ENCODE measurements at places on chromosomes 3 and 15.

- no peak for DNase-seq
These were observed 108.8 kb downstream of the NTRK3 start for GRCh38 chr15:88147760-88148159.

GRCh38 chr3:55604402-55604801 is 117.3 kb upstream of the WNT5A start:
- DNase-seq: no peak

GRCh38 chr3:130700541-130700940 is 46.1 kb downstream of the PIK3R4 start:
- DNase-seq: no peak

DNA sequence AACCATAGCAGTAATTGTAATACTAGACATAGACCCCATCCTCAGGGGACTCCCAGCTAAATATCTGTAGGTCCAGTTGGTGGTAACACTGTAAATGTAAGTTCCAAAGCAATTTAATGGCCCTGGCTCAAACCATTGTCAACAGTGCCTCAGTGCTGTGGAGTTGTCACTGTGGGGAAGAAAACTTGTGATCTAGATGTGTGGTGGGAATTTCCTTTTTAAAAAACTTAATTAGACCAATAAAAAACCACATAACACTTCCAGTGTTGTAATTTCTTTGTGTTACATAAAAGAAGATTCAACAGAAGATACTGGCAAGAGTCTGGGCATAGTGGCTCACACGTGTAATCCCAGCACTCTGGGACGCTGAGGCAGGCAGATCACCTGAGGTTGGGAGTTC is 138.6 kb upstream of the UMPS start:
- no peak for DNase-seq

GRCh38 chr3:33868309-33868708 is 69.9 kb downstream of the PDCD6IP start:
- no peak for DNase-seq

DNA sequence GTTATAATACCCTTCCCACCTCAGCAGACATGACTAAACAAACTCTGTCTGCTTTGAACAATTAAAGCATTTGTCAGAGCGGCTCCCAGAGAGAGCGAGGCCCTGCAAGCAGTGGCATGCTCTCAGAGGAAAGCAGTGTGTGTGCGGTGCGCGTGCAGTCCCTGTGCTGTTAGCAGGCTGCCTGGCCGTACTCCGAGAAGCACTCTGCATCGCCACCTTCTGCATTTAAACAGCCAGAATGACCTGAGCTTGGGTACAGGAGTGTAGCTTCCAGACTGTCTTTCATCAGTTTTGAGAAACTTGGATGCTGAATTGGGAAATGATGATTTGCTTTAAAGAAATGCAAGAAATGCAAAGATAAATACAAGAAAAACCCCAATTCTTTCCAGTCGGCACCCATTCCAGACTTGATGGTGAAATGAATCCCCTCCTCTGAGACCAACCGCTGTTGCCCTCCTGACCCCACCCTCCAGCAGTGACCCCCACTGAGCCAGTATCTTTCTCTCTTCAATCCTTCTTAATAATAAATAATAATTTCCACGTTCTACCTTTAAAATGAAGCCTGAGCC is 113.5 kb downstream of the VGLL4 start:
- DNase-seq: no peak

DNA sequence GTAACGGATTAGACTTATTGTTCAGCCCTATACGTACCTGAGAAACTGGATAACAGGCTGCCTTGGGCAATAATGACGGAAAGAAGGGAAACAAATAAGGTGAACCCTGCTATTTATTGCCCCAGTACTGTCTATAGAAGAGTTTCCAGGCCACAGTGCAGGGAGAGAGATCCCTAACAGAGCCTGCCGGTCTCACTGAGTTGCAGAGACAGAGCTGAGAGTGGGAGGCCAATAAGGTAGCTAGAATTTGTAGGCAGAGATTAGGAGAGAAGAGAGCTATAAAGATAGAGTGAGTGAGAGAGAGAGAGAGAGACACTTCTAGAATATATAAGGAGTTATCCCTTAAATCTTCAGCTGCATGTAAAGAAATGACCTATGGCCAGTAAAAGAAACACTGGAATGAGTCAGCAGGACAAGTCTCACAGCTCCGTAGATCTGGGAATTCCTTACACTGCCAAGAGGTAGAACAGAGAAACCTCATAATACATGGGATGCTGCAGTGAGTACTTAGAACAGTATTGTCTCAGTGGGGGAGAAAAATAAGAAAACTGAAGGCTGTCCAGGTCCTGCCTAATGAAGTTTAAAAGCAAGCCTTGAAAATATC is 51.8 kb downstream of the ST3GAL6 start:
- DNase-seq: no peak

- no peak for DNase-seq
These were observed 41.0 kb downstream of the RAB11A start for GRCh38 chr15:65910341-65910740.

DNA sequence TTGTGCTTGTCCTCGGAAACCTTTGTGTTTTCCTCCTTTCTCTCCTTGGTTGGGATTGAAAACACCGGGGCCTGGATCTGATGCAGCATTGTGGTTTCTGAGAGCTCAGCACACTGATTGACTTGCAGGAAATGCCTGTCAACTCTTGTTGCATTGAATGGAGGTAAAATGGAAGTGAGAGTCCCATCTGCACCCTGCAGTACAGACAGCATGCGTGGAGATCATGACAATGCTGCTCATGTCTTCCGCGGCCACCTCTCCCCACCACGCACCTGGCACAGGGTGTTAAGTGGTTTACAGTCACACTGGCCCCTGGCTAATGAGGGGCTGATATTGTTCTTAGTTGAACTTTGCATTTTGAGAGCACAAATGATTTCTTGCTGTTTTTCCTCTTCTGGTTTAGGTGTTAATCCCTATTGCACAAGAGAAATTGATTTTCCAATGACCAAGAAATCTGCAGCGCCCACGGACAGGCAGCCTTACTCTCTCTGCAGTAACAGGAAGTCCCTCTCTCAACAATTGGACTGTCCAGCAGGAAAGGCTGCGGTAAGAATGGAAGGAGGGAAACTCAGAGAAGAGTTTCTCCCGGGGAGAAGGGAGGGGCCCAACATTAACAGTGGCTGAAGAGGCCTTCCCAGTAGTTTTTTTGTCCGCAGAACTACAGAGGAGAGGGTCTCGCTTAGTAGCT is 58.5 kb downstream of the STARD5 start:
- no peak for DNase-seq

- DNase-seq: no peak
These were observed 4.1 kb downstream of the MINAR1 start for GRCh38 chr15:79436037-79436780.

- DNase-seq: no peak
These were observed 97.7 kb upstream of the P2RY1 start for GRCh38 chr3:152737021-152737908.

DNA sequence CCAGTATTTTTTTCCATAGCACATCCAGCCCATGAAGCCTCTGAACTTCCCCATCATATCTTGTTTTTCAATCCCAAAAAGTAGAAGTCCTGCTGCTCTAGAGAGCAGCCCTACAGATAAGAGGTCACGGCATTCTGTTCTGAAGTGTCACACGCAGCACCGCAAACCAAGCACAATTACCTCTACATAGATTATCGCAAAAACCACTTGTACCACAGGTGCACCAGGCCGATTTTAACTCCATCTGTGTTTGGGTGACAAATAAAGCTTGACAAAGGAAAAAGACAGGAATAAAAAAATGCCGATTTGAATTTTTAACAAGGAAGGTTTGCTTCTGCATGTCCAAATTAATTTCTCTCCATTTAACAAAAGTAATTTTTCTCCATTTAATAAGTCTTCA is 113.7 kb downstream of the MYO5A start:
- DNase-seq: no peak

- no peak for DNase-seq
These were observed 303.5 kb upstream of the TPM1 start for GRCh38 chr15:62739082-62739481.

DNA sequence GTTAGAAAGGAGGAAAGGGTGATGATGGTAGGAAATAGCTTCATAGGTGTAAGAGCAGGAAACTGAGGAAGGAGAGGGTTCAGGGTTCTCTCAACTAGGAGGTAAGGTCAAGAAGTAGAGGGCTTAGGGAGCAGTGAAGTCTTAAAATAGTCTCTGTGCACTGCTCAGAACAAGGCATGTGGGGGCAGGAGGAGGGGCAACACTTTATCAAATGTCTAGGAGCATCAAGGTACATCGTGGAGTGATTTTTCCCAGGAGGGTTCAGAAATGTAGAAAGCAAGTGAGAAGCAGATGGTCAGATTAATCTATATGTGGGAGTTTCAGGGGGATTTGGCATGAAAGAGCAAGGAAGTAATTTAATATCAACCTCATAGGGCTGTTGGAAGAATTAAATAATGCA is 58.8 kb downstream of the TNIK start:
- DNase-seq: no peak

DNA sequence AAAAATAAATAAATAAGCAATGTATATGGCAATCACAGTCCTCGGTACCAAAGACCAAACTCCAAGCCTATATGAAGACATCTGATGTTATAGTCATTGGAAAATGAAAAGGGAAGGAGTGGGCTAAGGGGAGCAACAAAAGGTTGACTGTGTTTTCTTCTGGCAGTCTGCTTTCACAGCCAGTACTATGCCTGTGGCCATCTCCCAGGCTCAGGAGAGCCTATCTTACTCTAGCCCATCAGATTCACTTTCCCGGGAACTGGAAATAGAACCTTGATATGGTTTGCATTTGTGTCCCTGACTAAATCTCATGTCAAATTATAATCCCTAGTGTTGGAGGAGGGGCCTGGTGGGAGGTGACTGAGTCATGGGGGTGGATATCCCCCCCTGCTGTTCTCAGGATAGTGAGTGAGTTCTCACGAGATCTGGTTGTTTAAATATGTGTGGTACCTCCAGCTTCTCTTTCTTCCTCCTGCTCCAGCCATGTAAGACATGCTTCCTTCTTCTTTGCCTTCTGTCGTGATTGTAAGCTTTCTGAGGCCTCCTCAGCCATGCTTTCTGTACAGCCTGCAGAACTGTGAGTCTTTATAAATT is 105.3 kb downstream of the PLCH1 start:
- DNase-seq: no peak

DNA sequence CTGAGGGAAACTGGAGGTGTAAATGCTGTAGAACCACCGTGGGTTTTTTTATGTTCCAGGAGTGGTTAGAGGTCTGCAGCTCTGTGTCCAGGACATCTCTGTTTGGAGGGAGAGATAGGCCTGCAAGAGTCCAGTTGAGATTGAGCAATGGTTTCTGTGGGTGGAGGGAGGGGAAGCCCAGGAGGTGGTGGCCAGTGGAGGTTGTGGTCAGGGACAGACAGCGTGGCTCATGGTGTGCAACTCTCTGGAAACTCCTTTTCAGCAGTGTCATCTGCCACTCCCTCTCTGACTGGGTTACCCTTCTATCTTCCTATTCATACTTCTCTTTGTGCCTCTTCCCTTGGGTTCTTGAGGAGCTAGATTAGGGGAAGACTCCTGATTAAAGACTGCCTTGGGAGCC is 9.6 kb downstream of the XCR1 start:
- no peak for DNase-seq

DNA sequence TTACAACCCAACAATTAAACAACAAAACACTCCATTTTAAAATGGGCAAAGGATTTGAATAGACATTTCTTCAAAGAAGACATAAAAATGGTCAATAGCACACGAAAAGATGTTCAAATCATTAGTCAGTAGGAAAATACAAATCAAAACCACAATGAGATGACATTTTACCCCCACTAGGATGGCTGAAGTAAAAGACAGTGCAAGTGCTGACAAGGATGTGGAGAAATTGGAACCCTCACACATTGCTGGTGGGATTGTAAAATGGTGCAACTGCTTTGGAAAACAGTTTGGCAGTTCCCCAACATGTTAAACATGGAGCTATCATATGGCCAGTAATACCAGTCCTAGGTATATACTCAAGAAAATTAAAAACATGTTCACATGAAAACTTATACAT is 11.6 kb downstream of the GALNT15 start:
- no peak for DNase-seq

DNA sequence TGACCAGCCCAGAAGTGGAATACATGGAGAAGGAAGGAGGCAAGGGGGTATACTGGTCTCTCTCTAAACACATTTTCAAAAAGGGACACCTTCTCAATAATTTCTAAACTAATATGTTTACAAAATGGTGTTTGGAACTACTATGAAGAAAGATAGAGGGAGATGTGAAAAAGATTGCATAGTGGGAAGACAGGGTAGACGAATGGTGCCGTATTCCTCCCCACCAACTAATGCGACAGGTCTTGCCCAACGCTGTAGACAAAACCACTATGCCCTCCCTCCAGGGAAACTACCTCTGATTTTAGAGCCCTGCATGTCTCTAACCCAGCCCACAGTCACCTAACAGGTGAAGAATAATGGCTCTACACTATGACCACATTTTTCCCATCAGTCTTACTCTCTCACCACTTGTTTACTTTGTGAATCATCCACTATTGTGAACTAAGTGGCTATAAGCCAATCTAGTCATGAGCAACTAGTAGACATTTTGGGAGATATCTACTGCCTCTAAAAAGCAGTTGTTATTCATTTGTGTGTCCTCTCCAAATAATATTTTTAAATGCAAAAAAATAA is 108.2 kb upstream of the UBE2E2 start:
- DNase-seq: no peak

DNA sequence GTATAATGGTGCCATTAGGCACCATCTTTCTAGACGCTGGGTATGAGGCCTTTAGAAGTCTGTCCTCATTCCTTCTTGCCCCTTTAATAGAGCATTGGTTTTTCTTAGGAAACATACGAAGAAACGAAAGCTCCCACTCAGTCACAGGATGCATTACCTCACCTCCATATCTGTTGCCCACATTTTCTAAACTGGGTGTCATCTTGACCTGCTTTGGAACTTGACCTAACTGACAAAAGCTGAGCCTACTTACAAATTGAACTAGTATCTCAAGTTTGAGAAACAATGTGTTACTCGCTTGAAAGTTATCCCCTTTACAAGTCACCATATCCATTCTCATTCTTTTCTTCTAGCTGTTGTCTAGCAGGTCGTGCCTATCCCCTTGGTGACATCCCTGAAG is 102.7 kb downstream of the VPS8 start:
- DNase-seq: no peak

- DNase-seq: no peak
These were observed 16.2 kb downstream of the CLRN1 start for GRCh38 chr3:150956376-150956775.

GRCh38 chr3:1190569-1190968 is 97.7 kb downstream of the CNTN6 start:
- DNase-seq: no peak

Data from activated CD4-positive, alpha-beta T cell treated with anti-CD3 and anti-CD28 coated beads for 4 hours (primary cell).